ENCODE measurements at places on chromosomes 1 and 21.

DNA sequence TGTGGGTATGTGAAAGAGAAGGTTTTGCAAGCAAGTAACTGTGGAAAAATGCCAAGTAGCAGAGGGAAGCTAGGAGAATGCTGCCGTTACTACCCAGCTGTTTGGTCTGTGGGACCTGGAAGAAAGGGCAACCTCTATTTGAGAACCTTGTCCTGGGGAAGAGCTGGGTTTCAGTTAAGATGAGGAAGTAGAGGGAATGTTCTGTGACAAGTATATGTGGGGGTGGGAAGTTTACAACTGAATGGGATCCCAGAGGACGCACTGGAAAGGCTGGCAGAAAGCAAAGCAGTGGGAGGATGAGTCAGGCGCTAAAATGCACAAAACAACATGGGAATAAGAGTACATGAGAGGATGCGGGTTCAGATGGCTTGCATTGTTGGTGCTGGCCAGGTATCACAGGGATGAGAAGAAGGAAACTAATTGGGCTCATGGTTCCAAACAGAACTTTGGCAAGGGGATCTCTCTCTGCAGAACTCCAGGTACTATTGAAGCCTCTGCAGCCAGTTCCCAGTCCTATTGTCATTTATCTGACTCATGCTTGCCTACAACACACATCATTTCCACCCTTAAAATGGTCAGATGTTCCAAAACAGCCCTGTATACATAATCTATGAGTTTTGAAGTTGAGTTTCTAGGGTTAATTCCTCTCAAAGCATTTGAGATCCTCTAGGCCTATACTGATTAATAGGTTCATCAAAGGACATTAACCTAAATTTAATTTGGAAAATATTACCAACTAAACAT is 88.5 kb upstream of the VAV3 start:
- DNase-seq: no peak

DNA sequence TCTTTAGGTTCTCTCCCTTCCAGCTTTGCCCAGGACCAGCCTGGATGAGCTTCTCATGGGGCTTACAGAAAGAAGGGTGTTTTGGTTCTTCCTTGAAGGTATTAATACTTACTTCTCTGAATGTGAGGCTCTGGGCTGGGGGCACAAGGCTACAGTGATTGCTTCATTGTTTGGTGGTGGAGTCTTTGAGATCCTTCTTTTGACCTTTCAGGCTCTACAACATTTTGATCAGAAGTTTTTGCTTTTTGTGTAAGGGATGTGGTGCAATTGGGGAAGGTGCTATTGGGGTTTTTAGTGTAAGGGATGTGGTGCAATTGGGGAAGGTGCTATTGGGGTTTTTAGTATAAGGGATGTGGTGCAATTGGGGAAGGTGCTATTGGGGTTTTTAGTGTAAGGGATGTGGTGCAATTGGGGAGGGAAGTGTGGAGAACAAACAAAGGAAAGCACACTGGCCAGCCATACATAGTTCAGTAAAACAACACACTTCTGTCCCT is 103.6 kb upstream of the IVNS1ABP start:
- DNase-seq: no peak

- DNase-seq: no peak
These were observed 79.0 kb downstream of the CD58 start for GRCh38 chr1:116491700-116492357.

DNA sequence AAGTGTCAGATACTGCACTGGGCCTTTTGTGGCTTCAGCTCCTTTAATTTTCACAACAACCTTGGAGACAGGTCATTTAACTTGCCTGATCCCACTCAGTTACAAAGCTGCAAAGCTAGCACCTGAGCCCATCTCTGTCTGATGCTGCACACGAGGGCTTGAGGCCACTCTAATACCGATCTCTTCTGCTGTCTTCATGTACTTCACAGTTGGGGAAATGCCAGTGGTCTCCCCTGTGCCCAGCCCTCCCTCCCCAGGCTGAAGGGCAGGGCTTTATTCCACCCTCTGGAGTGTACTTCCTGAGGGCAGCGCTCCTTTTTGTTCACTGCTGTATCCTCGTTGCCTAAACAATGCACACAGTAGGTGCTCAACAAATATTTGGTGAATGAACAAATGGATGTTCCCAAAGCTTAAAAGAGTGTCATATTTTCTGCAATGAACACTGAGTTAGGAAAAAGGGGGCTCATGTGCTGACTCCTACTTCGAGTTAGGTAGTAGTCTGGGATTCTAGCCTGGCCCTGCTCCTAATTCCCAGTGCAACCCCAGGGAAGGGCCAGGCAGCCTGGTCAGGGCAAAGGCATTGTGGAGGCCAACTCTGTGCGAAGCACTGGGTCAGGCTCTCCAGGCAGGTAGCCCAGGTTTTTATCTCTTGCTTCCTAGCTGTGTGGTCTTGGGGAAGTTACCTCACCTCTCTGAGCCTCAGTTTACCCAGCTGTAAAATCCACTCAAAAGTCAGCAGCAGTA is 1.1 kb downstream of the TMCO4 start:
- no peak for DNase-seq

- peak; percentile 47 for DNase-seq
These were observed 7.8 kb downstream of the GLIS1 start for GRCh38 chr1:53731043-53731600.
